ENCODE measurements at places on chromosomes 7 and 10.

DNA sequence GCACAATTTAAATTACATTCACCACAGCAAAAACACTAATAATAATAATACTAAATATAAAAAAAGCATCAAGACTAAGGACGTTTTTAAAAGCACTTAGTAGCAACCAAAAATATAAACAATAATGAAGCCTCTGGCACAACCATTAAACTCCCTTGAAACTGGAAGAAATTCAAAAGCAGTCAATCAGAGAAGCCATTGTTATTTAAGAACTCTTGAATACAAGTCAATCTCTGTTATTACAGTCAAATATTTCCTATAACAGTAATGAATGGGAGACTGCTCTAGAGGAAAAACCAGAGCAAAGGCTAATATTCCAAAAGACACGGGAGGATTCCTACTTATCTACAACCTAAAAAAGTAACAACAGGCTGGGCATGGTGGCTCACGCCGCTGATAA is 164.2 kb downstream of the KMT2E start:
- DNase-seq, result no peak

DNA sequence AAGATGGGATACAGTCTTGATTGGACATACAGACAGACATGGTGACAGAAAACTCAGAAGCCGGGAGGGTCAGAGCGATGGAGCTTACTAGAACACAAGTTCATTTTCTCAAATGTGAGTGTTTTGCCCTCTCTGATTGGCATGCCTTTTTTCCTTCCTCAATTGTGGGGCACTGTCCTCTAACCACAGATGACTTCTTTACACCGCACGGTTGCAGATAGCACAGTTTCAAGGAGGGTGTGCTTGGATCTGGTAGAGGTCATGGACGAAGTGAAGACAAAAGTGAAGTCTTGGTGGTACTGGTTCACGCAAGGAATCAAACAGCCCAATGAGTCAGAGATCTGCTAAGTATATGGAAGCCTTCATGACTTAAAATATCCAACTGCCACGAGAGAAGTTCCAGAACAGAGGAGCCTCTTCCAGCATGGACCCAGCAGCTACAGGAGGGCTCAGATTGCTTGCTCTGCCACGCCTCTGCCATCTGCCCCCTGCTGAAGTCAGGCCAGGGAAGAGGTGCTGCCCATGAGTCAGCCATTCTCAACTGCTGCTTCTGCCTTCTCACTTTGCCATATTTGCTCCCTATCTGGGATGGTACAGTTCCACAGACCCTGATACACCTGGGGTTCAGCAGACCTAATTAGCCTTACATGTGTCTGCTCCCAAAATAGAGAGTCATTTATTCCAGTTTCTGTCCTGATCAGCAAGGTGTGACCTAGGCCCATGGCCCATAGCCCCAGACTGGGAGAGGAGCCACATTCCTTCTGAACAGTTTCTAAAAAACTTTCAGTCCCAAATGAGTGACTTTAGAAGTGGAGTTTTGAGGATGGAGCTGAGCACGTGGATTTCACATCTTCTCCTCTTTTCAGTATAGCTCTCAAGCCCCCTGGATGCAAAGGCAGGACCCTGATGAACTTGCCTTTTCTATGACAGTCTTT is 413.8 kb downstream of the KCNMA1 start:
- no peak for DNase-seq

GRCh38 chr10:24947304-24948097 is 4.9 kb downstream of the PRTFDC1 start:
- peak; percentile 32 for DNase-seq

- DNase-seq, result peak; percentile 93
Measured at GRCh38 chr7:99562832-99563231, 4.4 kb downstream of the ZNF655 start.

DNA sequence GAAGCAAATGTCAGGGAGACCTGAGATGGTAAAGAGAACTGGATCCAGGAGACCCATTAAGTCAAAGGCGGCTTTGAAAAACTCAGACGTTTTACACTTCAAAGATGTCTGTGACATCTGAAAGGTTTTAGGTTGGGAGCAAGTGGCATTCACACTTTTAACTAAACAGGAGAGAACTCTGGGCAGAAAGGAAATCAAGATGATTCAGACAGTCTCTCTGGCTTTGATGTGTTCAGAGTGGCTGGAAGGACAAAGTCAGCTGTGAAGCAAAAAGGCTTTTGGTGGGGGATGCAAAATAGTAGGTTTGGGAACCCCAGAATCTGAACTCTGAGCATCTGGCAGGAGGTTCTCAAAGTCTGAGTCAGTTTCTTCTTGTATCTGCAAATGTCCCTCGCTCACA is 66.6 kb downstream of the PRKCQ start:
- no peak for DNase-seq

DNA sequence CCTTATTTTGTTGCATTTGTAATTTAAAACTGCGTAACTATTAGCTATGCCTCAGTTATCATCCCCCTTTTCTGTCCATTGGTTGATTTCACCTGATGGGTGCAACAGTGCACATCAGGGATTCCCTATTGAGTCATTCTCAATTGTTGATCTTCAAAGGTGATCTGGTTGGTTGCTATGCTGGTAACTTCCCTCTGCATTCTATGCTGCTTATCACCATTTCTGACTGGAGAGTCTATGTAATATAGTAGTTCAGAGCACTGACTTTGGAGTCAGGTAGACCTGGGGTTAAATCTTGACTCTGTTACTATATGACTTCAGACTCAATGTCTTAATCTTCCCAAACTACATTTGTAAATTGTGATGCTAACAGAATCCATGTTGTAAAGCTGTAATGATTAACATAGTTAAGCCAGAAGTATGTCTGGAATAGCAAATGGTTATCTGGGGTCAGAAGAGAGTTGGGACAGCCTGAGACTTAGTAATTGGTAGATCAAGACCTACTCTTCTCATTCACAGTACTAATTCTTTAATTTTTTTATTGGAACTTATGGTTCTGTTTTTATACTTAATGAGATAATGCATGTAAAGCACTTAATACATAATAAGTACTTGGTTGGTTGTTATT is 38.1 kb downstream of the EXOC6 start:
- no peak for DNase-seq

DNA sequence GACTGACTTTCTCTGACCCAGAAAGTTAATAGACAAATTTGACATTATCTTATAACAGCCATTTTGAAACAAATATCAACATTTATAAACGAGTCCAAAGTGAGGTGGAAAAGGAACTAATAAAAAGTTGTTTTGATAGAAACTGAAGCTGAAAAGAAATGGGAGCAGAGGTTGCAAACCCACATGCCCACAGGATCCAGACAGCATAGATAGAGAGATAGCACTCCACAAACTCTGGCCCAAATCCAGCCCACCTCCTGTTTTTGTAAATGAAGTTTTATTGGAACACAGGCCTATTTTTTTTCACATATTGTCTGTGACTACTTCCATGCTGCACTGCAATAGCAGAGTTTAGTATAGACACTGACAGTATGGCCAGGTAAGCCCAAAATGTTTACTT is 171.9 kb downstream of the PRKG1 start:
- no peak for DNase-seq

DNA sequence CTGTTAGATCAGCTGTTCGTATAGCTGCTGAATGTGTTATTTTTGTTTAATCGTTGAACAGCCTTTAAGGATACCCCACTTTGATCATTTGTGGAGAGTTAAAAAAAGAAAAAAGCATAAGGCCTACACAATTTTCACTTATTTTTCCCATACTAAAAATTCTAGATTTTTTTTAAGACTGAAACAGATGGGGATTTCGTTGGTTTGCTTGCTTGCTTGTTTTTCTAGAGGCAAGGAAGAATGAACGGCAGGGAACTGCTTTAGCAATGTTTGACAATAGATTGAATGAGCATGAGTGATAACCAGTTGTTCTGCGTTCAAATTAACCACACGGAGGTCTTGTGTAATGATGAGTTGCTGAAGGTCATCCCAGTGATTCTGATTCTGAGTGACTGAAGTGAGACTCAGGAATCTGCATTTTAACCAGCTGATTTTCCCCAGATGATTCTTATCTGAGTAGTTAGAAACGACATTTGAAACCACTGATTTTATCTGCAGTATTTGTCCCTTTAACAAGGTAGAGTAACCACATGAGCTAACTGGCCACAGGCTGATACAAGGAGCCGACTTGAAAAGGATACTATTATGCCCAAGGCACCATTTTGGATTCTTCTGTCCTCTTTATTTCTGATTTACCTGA is 85.9 kb downstream of the GPR37 start:
- DNase-seq, result no peak

GRCh38 chr7:156019776-156020565 is 207.7 kb upstream of the SHH start:
- DNase-seq, result no peak

DNA sequence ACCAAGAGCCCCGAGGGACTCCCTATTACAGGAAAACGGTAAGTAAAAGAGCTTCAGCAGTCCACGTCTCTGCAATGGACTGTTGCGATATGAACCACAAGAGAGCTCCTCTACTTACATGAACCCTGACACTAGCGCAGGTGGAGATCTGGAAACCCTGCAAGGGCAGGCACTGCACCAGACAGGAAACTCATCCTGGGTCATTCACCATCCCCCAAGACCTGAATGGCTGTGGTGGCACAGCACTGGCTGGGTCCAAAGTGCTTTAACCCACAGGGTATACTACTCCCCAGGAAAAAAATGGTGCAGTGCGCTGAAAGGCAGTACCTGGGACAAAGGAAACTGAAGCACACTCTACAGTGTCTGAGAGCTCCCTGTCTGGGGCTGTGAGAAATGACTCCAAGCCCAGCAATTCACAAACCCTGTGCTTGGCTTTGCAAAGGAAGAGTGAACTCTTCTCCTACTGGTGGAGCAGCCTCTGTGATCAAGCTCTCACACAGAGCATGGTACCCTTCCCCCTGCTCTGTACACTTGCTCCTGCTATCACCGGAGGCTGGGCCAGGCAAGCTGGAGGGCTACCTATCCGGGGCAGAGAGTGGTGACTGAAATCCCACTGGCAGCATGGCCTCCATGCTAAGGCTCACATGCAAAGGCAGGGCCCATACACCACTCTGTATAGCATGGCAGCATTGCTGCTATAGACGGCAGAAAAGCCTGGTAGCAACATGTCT is 44.9 kb downstream of the HIBADH start:
- no peak for DNase-seq

DNA sequence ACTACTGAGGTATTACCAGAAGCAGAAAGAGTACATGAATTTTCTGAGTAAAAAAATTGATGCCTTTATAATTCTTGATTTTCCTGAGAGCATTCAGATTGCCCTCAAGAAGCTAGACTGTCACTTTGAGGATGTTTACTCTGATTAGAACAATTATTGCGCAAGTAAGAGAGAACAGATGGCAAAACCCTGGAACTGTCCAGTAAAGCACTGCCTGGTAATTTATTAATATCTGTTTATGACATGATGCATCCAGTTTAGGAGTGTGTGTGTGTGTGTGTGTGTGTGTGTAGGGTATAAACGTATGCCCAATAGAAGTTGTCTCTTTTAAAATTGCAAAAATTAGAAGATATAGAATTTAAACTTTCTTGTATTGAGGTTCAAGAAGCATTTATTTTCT is 379.7 kb downstream of the PHTF2 start:
- no peak for DNase-seq
